ENCODE measurements at places on chromosomes 16 and 17.

DNA sequence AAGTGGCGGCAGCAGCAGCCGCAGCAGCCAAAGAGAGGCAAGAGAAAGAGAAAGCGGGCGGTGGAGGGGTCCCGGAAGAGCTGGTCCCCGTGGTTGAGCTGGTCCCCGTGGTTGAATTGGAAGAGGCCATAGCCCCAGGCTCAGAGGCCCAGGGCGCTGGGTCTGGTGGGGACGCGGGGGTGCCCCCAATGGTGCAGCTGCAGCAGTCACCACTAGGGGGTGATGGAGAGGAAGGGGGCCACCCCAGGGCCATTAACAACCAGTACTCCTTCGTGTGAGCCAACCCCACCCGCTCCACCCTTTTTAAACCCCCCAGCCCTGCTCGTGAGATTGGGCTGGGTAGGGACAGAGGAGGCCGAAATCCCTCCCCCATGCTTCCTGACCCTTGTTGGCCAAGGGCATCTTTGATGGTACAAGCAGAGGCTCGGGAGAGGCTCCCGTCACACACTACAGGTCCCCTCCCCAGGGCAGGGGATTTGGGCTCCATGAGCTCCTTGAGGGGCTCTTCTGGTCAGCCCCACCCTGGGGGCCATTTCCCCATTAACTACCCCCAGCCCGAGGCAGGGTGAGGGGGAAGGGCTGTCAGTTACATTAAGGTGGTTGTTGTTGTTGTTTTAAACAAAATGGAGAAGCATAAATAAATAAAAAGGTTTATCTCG lies 4.6 kb upstream of the ATP2A1 start:
- DNase-seq, result peak; percentile 67

GRCh38 chr17:27457731-27458523 lies 1.7 kb downstream of the KSR1 start:
- DNase-seq, result no peak

- no peak for DNase-seq
These were observed 353.3 kb downstream of the SEC14L1 start for GRCh38 chr17:77493901-77494663.

- no peak for DNase-seq
These were observed 279.6 kb downstream of the HS3ST3A1 start for GRCh38 chr17:13321951-13322701.

GRCh38 chr17:8820311-8821010 lies 21.3 kb upstream of the MFSD6L start:
- no peak for DNase-seq

- DNase-seq, result no peak
These were observed 20.0 kb upstream of the FOXJ1 start for GRCh38 chr17:76160896-76161528.

DNA sequence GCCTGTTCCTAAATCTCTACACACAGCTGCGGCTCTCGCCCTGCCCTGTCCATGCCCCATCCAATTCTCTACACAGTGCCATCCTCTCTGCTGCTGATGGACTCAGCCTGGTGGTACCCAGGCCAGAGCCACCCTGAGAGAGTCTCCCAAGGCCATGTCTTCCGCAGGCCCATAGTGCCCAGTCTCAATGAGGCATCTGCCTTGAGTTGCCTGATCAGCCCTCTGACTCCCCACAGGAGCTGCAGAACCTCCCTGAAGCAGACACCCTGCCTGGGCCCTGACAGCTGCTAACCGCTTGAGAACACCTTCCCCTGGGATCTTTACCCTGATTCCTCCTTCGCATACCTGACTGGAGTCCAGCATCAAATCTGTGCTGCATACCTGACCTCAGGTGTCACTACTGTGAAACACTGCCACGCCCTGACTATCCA lies 13.3 kb downstream of the TSPOAP1 start:
- DNase-seq, result no peak

GRCh38 chr17:29579866-29580771 lies 9.3 kb downstream of the GIT1 start:
- peak; percentile 93 for DNase-seq

DNA sequence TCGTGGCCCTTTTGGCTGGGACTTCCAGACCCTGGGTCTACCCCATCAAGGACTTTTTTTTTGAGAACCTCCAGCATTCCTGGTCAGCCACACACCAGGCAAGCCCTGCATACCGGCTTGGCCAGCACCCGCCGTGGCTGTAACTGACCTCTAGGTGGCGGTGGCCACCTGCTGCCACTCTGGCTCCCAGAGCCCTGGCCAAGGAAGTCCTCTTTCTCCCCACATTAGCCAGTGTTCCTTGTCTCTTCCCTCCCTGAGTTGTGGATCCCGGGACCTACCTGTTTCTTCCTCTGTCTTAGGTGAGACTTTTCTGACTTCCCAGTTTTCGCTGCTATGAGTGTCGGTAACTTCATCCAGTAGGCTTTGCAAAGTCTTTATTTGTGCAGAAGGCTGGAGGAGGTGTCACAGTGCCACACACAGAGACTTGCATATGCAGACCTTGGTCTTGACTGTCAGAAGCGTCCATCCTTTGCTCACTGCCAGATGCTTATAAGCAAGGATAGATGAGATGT lies 348.3 kb downstream of the CPPED1 start:
- DNase-seq, result peak; percentile 62

GRCh38 chr17:69874175-69874670 lies 200.8 kb upstream of the KCNJ16 start:
- no peak for DNase-seq

GRCh38 chr17:4187076-4187475 lies 44.1 kb downstream of the CYB5D2 start:
- DNase-seq, result no peak

DNA sequence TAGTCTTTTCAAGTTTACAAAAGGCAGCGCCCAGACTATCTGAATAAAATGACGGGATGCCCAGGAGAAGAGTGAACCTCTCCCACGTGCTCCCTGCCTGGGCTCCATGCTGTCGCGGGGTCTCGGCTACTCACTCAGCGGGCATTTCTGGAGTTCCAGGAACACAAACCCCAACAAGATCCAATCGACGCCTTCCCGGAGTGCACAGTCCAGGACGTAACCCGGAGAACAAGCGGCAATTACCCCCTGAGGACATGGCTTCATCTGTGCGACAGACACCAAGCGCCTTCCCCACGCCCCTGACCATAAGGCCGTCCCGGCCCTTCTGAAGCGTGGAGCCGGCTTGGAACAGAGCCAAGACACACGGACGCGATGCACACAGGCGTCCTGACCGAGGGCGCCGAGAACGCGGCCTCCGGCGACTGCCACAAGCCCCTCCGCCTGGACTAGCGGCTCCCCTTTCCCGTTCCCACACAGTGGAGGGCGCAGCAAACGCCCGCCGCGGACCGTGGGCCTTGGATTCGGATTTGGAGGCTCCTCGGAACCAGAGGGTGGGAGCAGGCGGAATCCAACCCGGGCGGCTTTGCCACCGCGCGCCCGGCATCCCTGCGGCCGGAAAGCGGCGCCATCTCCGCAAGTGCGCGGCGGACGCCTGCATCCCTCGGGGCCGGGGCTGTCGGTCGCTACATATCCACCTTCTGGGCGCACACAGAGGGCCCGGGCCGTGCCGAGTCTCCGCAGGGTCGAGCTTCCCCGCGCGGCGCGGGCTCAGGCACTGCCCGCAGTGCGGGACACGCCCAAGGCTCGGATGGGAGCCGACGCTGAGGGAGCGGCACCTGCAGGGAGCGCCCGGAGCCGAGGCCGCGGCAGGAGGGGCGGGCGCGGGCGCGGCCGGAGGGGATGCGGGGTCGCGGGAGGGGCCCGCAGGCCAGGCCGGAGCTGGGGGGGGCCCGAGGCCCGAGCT lies 725 bp downstream of the ABCA3 start:
- peak; percentile 63 for DNase-seq

GRCh38 chr17:47172696-47173565 lies 16.2 kb downstream of the CDC27 start:
- no peak for DNase-seq

- DNase-seq, result no peak
These were observed 11.5 kb downstream of the MAPT start for GRCh38 chr17:45905814-45906213.

DNA sequence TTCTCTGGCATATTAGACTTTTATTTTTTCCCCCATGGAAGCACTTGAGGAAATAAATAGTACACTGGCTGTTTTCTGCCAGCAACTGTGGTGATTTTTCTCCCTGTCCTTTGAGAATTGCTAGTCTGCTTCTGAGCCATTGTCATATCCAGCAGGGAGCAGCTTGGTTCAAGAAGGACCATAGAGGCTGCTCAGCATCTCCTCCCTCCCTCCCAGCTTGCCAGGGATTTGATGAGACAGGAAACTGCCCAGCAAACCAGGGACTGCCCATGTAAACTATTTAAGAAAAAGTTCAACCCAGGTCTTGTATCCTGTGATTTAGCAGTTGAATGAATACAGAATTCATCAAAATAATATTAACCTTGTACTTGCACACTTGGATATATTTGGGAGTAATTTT lies 39.5 kb downstream of the CYB5B start:
- DNase-seq, result no peak

DNA sequence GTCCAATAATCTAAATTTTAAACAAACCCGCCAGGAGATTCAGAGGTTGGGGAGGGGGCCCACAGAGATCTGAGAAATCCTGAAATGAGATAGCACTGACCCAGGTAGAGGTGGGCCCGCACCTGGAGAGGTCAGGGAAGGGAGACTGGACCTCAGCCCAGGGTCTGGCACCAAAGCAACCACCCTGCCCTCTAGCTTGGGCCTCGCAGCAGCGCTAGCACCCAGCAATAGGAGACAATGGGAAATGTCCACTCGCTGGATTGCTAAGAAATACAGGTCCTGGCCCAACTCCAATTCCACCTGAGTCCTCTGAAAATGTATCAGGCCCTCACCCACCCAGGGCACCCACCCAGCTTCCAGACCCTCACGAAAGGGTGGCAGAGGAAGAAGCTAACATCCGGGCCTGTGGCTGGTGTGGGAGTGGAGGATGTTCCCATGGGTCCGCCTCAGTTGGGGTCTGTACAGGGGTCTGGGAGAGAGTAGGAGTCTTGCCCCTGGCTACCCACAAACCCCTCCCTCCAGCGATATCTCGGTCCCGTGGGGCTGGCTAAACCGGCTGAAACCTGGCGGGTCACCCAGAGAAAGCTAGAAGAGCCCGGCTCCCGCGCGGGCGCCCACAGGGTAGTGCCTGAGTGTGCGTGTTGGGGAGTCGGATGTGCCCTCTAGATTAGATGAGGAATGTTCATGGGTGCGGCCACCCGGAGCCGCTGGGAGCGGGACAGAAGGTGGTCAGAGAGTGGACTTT lies 1.1 kb downstream of the PLLP start:
- DNase-seq, result no peak

DNA sequence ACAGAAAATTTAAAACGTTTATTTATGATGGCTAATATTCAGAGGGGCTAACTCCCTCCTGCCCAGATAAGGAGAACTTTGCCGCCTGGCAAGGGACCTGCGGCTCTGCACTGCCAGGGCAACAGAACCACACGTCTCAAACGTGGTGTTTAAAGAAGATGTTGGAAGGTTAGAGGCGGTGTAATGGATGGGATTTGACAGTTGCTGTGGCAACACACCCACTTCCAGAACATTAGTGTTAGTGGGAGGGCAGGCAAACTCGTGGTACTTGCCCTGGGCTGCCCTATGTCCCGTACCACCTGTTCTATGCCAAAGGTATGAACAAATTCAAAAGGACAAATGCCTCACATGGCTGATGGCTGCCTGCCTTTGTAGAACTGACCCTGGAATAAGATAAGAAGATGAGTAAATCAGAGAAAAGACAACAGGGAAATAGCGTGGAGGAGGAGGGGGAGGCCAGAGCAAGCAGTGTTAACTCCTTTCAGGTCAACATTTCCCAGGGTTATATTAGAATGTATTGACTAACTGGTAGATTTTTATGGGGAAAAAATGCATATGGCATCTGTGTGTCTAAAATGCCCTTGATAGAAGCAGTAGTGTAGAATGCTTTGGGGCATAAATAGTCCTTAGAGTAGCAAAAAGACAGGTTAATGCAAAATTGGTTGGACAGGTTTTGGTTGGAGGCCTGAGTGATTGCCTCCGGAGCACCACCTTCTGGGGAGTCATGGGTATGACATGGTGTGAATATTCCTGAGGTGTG lies 30.8 kb downstream of the HLF start:
- DNase-seq, result peak; percentile 63

DNA sequence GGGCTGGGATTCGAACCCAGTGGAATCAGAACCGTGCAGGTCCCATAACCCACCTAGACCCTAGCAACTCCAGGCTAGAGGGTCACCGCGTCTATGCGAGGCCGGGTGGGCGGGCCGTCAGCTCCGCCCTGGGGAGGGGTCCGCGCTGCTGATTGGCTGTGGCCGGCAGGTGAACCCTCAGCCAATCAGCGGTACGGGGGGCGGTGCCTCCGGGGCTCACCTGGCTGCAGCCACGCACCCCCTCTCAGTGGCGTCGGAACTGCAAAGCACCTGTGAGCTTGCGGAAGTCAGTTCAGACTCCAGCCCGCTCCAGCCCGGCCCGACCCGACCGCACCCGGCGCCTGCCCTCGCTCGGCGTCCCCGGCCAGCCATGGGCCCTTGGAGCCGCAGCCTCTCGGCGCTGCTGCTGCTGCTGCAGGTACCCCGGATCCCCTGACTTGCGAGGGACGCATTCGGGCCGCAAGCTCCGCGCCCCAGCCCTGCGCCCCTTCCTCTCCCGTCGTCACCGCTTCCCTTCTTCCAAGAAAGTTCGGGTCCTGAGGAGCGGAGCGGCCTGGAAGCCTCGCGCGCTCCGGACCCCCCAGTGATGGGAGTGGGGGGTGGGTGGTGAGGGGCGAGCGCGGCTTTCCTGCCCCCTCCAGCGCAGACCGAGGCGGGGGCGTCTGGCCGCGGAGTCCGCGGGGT lies at the start of gene CDH1:
TSS of gene CDH1 (plus strand) at position 247 of the 684 bp plus-strand sequence. CDS start at position 371, 124 bp downstream.
- peak; percentile 47 for DNase-seq

DNA sequence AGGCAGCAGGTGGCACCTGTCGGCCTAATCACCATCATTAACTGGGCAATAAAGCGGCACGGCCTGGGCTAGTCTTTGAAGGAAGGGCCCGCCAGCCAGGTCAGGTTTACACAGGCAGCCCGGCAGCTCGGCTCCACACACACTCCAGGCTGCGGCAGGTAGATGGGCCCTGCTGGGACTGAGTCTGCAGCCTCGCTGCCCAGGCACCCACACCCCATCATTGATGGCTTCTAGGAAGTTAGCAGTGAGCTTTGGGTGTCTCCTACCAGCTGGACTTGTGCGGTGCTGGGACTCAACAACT lies 6.8 kb upstream of the FOXN1 start:
- no peak for DNase-seq

GRCh38 chr17:34201767-34202166 lies 53.3 kb upstream of the CCL2 start:
- DNase-seq, result no peak

- no peak for DNase-seq
These were observed 670.0 kb downstream of the MAF start for GRCh38 chr16:78930561-78930960.
